ENCODE measurements at places on chromosomes 6 and 20. TPM values are rescaled to one million over a fixed set of nuclear protein-coding genes. Genes with fewer than 3 reads are reported as not detected.

The NKX2-4 gene
- 0.11 TPM for total RNA-seq

The HSPA1L gene
- 1.9 TPM for total RNA-seq

The BTNL2 gene
- total RNA-seq = not detected

The CCN6 gene
- total RNA-seq = not detected

The FLRT3 gene
- total RNA-seq = 1.0 TPM

The PKIB gene
- 24.6 TPM for total RNA-seq

Data from WTC11 (cell line).